ENCODE measurements at places on chromosomes 12 and 14.

- DNase-seq = no peak
These were observed 359.8 kb downstream of the FOXG1 start for GRCh38 chr14:29126361-29126760.

GRCh38 chr14:32728976-32729375, 209.7 kb upstream of the NPAS3 start:
- no peak for DNase-seq

DNA sequence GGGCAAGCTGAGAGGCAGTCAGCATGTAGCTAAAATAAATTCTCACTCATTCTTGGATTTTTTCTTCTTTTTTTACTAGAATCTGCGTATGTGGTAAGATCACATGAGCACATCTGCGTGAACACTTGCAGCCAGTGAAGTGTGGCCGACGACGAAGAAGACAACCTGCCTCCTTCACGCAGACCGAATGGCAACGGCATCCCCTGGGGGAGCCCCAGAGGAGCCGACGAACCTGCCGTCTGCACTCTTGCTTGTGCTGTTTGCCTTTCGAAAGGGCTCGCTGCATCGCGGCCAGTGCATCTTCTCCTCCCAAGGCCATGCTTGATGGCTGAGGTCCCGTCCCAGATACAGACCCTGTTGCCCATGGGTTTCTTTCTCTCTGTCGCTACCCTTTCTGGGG, 113.8 kb downstream of the KCNK10 start:
- no peak for DNase-seq

GRCh38 chr12:109167781-109168180, 51.4 kb downstream of the ACACB start:
- peak; percentile 46 for DNase-seq

- DNase-seq = no peak
These were observed 77.9 kb downstream of the SPRING1 start for GRCh38 chr12:116659771-116660481.

DNA sequence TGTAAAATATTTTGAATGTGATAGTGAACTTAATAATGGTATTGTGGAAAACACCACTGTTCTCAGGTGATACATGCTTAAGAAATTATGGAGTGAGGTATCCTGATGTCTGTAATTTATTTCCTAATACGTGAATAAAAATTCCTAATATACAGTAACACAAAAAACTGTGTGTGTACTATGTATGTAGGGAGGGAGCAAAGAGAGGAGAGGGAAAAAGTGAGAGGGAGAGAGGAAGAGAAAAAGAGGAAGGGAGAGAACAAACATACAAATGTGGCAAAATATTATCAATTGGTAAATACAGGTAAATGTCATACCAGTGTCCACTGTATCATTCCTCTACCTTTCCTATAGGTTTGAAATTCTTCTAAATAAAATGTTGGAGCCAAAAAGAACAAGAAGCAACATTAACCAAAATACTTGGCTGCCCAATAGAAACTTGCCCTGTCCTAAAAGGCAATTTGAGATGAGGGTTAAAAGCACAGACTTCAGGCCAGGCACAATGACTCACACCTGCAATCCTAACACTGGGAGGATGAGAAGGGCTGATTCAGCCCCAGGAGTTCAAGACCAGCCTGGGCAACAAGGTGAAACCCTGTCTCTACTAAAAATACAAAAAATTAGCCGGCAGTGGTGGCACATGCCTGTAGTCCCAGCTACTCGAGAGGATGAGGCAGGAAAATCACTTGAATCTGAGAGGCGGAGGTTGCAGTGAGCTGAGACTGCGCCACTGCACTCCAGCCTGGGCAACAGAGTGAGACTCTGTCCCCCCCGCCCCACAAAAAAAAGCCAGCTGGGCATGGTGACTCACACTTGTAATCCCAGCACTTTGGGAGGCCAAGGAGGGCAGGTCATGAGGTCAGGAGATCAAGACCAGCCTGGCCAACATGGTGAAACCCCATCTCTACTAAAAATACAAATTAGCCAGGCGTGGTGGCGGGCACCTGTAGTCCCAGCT, 14.5 kb downstream of the R3HDM2 start:
- no peak for DNase-seq

DNA sequence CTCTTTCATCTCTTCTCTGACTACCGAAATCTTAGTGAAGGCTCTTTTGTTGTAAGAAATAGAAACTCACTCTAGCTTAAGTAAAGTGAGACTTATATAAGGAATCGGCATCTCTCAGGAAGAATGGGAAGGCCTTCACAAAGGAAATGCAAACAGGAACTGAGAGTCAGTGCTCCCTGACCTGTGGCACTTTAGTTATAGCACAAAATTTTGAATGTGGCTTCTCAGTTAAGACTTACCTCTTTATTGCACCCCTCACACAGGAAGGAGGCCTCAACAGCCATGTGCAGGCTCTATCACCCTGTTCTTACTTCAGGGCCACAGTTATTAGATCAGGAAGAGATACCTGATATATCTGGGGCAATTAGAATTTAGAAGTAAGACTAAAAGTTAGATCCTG, 224.7 kb upstream of the EGLN3 start:
- DNase-seq = no peak

- no peak for DNase-seq
These were observed 751.0 kb upstream of the TMEM132C start for GRCh38 chr12:127515941-127516340.

DNA sequence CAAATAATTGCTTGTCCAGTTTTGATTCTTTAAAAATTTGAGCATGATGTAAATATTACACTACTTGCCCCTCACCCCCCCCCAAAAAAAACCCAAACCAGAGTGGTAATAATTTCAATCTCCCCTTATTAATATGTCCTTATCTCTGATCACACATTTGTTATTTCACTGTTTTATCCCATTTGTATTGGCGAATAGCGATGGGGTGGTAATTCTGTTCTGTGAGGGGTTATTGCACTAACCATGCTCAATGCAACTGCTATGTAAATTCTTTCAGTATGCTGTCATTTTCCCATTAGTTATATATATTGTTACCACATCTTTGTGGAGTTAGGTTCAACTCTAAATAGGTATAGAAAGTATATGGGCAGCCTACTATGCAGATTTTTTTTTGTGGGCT, 1.1 kb downstream of the RIMKLB start:
- DNase-seq = no peak

DNA sequence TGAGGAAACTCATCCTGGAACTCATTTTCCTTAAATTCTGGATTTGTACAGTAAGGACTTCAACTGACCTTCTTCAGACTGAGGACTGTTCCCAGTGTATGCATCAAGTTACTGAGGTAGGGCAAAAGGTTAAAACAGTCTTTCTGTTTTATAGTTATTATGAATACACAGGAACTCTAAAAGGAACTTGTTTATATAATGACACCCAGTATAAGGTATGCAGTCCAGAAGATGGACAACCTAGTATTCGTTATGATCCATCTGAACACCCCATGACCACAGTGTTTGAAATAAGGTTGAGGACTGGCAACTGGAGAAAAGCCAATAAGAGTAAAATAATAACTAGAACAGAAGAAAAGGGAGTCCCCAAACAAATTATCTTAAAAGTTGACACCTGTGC, 779.9 kb upstream of the TMEM132C start:
- DNase-seq = no peak

DNA sequence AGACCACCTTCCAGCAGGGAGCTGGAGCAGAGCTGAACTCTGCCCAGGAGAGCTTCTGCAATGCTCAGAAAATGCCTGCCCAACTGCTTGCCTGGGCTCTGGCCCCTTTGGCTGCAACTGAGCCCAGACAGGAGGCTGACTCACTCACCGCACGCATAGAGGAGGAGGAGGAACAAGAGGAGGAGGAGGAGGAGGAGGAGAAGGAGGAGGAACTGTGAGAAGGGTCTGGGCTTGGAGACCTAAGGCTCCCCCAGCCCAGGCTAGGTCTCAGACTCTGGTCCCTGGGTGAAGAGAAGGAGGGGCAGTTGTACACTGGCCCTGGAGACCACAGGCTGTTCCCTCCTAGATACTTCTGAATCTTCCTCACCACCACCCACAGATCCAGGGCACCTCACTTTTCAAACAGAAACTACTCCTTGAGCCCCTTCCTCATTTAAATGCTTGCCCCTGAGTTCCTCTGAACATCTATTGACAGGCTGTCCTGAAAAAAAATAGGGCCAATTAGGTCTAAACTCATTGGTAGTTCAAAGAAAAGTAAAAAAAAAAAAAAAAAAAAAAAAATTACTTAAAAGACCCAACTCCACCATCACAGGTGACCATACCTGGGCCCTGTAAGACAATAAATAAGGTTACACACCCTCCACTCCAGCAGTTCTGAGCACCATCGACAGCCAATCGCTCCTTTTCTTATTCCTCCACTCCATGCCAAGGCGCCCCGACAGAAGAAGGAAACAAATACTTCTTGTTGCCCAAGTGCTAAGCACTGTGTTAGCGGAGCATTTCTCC, 674 bp downstream of the VDR start:
- no peak for DNase-seq

DNA sequence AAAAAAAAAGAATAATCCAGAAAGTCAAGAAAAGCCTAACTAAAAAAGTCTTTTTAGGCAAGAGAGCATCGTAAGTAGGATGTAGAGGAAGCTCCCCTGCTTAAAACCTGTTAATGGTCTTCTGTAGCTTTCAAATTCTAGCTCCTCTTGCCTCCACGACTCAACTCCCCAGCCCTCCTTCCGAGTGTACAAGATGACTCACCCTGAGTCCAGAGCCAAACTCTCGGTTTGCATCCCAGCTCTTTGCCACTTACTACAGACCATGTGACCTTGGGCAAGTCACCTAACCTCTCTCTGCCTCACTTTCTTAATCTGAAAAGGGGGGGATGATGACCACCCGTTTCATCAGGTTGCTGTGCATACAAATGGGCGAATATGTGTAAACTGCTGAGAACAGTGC, 460.4 kb downstream of the DPF3 start:
- DNase-seq = no peak

DNA sequence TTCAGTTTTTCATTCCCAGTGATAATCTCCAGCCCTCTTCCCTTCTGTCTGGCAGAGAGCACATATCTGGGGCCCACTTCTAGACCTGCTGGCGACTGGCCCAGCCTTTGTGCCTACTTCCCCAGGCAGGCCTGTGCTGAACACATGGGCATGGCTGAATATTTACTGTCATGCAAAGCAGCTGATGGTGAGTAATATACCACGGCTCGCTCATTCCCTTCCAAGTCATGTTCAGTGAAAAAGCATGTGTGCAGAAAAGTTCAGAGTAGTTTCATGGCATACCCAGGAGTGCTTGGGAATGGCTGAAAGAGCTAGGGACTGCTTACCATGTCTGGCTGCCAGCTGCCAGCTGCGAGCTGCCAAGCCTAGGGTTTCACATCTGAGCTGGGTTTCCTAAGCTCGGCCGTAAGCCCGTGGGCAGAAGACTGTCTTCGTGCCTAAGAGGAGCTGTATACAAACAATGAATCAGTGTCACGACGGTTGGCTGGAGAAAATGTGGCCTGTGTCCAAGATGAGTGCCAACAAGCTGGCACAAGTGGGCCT, 179.9 kb upstream of the PELI2 start:
- no peak for DNase-seq

Data from sciatic nerve (tissue), 2 donors.